ENCODE measurements at places on chromosomes 2 and 18.

DNA sequence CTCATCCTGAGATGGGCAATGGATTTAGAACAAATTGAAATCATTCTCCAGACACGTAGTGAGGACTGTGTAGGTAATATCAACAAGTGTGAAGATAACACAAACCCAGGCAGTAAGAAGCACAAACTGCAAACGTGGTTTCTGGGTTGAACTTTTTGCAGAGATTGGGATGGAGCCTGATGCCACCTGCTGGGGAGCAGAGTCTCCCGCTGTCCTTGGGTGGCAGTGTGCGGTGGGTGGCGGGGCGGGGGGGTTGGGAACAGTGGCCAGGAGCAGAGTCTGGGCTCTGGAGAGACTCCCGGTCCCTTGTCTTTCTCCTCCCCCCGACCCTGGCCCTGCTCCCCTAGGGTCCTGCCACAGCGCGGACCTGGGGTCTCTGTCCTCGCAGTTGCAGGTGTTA, 19.5 kb downstream of the TRAF3IP1 start:
- no peak for DNase-seq

DNA sequence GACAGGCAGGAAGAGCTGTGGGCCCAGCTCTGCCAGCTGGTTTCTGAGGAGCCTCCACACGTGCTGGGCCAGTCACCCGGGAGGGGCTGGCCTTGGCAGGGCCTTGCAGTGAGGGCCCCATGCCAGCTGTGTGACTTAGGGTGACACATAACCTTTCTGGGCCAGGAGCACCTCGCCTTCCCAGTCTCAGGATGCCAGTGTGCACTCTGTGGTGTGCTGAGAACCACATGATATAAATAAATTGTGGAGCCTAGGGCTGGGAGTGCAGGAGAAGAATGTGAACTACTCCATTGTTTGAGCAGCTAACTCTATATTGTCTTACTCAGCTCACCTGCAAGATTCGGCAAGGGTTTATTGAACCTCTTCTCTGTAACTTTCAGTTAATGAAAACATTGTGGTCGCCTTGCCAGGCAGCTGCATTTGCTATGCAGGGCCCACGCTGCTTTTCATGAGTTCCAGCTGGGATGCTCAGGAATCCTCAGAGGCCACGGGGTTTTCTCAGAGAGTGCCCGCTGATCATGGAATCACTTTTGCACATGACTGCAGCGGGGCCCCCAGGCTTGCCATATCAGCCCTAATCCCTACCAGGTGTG, 222.3 kb downstream of the SH3RF3 start:
- DNase-seq = no peak

DNA sequence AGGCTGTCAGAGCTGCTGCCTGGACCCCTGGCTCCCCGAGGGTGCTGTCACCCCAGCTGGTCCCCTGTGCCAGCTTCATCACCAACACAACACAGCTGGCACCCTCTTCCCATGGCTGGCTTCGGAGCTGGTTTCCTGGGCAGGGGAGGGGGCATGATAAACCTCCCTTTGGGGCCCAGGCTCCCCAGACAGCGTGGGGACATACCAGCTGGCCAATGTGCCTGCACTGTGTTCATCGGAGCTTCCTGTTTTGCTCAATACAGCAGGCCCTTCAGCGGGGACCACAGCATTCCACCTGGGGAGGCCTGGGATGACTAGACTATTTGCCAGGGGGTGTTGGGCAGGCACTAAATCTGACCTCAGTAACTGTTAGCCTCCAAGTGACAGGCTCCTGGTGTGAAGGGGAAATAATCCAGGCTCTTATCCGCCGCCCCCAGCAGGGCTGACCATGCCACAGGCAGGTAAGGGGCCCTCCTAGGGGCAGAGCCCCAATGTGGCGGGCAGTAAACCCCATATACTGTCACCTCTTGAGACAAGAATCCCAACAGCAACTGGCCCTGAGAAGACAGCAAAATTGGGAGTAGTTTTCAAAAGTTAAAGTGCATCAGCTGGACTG, 44.6 kb downstream of the EMX1 start:
- DNase-seq = no peak

DNA sequence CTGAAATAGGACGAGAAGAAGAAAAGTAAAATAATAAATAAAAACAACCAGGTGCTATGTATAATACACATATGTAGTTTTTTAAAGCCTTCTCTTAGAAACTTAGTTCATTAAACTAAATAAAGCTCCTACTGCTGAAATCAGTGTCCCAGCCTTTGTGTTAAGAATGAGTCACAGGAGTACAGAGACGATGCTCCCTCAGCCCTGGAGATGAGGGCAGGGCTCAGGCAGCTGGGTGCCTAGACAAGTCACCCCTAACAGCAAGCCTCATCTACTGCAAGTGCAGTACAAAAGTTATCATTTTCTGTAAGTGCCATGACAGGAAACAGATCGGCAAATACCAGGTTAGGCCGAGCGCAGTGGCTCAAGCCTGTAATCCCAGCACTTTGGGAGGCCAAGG, 18.2 kb downstream of the KIDINS220 start:
- no peak for DNase-seq

DNA sequence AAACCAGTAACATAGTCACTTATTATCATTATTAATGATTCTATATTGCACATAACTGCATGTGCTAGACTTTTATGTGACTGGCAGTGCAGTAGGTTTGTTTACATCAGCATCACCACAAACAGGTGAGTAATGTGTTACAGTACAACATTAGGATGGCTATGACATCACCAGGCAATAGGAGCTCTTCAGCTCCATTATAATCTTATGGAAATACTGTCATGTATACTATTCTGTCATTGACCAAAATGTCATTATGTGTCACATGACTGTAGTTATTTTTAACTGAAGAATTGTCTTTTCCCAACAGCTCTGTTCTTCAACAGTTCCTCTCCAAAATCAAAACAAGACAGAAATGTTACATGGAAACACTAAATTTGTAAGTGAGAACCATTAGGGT, 96.3 kb downstream of the C18orf54 start:
- DNase-seq = no peak

GRCh38 chr2:200901459-200902072, 12.4 kb downstream of the NIF3L1 start:
- peak; percentile 89 for DNase-seq

DNA sequence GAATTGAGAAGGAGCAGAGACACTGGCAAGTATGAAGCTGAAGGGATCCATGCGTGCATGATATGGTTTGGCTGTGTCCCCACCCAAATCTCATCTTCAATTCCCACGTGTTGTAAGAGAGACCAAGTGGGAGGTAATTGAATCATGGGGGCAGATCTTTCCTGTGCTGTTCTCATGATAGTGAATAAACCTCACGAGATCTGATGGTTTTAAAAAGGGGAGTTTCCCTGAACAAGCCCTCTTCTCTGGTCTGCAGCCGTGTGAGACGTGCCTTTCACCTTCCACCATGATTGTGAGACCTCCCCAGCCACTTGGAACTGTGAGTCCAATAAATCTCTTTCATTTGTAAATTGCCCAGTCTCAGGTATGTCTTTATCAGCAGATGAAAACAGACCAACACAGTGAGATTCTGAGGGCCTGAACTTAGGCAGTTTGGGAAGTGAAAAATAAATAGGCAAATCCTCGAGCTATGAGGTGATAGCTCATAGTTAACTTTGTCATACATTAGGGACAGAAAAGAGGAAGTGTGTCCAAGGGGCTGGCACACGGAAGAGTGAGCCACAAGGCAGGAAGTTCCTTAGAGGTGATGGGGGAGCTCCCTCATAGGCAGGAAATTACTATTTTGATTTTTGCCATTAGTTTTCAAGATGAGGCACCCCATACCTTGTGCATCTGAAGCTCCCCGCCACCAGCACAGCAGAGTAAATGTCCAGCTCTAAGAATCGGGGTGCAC, 658.8 kb upstream of the ID2 start:
- peak; percentile 6 for DNase-seq

DNA sequence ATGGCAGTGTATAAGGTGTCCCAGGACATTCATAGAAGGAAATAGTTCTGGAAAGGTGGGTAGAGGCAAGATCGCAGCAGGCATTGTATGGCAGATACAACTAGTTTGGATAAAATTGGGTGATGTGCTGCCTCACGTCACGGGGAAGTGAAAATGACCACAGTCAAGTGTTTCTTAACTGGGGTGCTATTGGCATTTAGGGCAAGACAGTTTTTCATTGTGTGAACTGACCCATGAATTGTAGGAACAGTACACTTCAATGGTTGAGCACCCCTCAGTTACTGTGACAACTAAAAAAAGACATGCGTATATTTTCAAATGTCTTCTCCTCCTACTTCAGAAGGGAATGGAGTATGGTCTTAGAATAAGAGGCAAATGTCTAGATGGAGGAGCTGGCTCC, 22.3 kb upstream of the CYRIA start:
- DNase-seq = no peak

GRCh38 chr2:215743066-215743465, 270.3 kb downstream of the MREG start:
- no peak for DNase-seq

GRCh38 chr2:40725950-40726349, 274.1 kb upstream of the SLC8A1 start:
- no peak for DNase-seq

DNA sequence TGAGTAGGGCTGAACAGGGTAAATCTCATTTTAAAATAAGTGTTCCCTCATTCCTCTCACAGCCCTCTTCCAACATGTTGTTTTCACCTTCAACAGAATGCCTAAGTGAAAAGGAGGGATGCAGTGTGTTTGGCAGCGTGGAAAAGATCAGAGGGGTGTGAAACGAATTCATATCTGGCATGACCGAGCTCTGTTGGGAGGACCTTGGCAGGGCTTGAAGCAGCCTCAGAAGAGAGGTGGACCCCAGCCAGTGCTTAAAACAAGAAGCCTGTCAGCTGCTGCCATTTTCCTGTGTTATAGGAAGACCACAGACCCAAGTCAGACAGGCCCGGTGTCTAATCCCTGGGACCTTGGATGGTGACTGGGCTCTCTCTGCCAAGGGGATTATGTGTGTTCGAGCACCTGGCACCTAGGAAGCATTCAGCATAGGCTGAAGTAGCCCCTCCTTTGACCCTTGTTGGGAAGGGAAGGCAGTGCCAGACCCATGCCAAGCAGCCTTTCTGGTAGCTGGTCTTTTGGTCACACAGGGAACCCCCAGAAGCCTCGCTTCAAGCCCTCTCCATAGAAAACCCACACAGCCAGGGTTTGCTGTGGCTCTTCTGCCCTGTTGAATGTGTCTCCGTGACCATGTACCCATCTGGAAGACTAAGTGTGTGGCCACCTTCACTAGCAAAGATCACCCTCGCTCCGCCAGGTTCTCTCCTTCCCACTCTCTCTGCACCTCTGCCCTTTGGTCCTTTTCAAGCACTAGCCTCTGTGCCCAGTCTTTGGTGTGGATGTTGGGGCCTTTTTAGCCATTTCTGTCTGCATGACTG, 87.5 kb upstream of the ST3GAL5 start:
- peak; percentile 42 for DNase-seq

GRCh38 chr2:166516712-166517303, 22.8 kb upstream of the SCN7A start:
- DNase-seq = peak; percentile 43

GRCh38 chr2:96241900-96242611, 23.7 kb downstream of the TMEM127 start:
- no peak for DNase-seq

DNA sequence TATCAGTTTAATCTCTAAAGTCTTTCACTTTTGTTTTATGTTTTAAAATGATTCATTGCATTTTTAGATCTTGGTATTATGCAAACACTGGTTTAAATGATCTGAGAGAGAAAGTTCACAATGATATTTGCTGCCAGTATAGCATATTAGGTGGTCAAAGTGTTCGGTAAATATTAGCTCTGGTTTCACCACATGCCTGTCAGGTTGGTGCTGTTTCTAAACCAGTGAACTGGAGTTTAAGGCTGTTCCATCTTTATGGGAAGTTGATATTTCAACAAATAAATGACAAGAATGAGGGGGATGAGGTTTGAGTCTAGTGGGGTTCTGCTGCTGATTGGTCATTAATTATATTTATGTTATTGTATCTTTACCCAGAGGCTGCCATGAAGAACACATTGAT, 436.4 kb downstream of the DCDC2C start:
- DNase-seq = no peak

GRCh38 chr18:63253428-63254372, 65.9 kb downstream of the BCL2 start:
- no peak for DNase-seq

GRCh38 chr2:64019975-64020528, 824 bp upstream of the VPS54 start:
- no peak for DNase-seq

DNA sequence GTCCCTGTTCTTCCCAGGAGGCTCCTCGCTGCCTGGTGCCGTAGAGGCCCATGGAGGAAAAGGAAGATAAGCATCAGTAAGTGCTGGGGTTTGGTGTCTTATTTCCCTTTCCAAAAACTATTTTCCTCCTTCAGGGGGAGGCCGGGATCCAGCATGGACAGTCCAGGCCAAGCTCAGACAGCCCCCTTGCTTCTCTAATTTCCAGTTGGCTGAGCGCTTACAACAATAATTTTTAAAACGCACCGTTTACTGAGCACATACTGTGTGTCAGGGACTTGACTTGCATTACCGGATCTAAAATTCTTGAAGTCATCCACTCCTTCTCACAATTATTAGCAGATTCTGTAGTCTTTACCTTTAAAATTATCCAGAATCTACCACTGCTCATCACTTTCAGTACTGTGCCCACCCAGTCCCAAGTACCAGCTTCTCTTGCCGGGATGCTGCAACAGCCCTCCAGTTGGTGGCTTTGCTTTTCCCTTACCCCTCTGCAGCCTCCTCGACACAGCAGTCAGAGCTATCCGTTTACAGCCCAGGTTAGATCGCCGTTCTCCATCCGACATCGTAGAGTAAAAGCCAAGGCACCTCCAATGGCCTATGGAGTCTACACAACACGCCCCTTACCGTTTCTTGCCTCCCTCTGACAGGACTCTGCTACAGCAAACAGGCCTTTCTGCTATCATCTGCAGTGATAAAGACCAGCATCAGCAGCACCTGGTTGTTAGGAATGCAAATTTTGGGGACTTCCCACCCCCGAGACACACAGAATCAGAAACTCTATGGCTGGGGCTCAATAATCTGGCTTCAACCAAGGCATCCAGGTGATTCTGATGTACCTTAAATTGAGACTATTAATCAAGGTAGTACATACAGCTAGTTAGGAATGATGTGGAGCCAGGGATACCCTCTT, 75.2 kb upstream of the TSPYL6 start:
- DNase-seq = no peak

DNA sequence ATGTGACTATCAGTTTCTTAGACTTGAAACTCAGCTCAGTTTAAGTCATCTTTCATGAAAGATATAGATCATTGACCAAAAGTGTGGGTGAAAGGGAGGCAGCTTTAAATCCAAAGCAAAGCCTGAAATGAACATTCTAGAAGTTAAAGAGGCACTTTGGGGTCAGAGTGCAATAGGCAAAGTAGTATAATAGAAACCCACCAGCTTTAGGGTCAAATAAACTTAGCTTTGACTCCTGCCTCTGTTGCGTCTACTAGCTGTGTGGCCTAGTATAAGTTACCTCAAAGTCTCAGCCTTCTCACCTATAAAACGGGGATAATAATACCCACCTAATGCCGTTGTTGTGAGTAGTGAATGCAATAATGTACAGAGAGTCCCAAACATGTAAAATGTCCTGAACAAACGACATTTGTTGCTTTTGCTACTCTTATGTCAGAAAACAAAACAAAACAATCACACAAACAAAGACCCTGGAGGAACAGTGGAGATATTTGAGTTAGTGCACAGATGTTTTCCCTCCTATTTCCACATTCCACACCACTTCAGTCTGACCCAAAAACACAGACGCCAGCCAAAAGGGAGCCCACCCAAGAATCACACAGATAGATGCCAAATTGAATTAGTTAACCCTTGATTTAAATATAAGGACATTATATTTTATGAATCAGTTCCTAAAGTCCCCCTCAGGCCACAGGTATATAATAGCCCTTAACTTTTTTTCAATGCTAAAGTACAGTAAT, 657.0 kb downstream of the ARHGAP15 start:
- DNase-seq = no peak

All from islet precursor cell (in vitro differentiated cells).